ENCODE measurements at places on chromosomes 2 and 18. TPM values are rescaled to one million over a fixed set of nuclear protein-coding genes. Genes with fewer than 3 reads are reported as not detected.

UGT1A4 gene
- 1.8 TPM for total RNA-seq

SEPTIN2 gene
- 244 TPM for total RNA-seq

SNED1 gene
- total RNA-seq = 4.6 TPM

IL37 gene
- 0.99 TPM for total RNA-seq

C2orf72 gene
- 82.5 TPM for total RNA-seq

ARID5A gene
- total RNA-seq = 16.4 TPM

ASPRV1 gene
- 0.40 TPM for total RNA-seq

ALKAL2 gene
- total RNA-seq = 0.72 TPM

ERBB4 gene
- 0.05 TPM for total RNA-seq

CD8A gene
- total RNA-seq = 1.6 TPM

GATA6 gene
- total RNA-seq = 52.7 TPM

DES gene
- total RNA-seq = 24.0 TPM

ASXL3 gene
- total RNA-seq = 1.7 TPM

COPS7B gene
- 18.3 TPM for total RNA-seq
